ENCODE measurements at places on chromosomes 3 and 15.

GRCh38 chr15:60006873-60007272 is 2.8 kb downstream of the FOXB1 start:
- no peak for DNase-seq

DNA sequence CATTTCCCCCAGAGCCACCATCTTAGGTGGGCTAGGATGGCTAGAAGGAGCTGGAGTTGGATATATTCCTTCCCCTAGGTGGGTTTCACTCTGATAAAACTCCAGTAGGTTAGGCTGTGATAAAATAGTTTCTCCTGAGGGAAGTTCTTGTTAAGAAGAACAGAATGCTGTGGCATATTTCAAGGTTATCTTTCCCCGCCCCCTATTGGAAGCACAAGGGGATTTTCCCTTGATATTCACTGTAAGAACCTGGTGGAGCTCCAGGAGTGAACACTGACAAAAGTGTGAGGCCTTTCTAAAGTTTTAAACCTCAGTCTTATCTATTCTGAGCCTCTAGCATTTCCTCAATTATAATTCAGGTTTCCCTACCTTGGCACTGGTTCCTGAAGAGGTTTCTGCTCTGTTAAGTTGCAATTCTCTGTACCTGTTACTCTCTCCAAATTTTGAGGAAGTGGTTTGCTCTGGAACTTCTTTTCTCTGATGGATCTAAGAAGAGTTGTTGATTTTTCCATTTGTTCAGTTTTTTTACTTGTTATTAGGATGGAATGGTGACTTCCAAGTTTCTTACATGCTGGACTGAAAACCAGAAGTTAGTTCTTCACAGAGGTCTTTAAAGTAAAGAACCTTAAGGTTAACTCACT is 113.5 kb downstream of the GMPS start:
- no peak for DNase-seq

DNA sequence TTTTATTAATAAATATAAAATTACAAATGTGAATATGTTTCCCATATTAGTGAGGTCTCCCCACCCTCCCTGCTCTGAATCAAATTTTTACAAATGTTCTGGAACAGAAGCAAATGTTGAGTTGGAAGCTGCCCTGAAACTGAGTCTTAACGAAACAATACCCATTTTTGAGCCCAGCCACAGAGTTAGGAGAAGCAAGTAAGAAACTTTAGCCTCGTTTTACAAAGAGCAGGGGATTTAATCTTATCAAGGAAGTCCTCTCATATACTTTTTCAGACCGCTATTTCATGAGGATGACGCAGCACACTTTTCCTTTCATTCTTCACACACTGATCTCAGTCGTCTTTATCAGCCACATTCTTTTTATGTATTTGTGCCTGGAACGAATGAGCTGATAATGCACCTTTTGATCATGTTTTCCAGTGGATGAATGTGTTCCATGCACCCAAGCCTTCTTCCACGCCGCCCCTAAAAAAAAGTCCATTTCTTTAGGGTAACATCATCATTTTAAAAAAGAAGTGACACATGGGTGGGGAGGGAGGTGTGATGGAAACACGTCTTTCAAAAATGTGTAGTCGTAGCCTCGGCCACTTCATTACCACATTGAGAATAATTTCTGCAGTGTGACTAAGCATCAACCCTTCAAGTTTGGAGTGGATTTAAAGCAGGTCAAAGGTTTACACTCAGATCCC is 48.1 kb downstream of the SETMAR start:
- no peak for DNase-seq

GRCh38 chr3:177447938-177448337 is 250.7 kb upstream of the TBL1XR1 start:
- DNase-seq = no peak

DNA sequence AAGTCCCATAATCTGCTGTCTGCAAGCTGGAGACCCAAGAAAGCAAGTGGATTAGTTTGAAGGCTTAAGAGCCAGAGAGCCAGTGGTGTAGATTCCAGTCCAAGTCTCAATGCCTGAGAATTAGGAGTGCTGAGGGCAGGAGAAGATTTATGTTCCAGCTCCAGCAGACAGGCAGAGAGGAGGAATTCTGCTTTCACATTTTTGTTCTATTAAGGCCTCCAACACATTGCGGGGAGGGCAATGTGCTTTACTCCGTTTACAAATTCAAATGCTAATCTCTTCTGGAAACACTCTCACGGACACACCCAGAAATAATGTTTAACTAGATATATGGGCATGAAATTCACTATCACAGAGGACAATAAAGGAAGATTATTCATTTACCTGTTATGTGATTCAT is 54.0 kb downstream of the DPH6 start:
- no peak for DNase-seq

- no peak for DNase-seq
These were observed 10.0 kb downstream of the ARMC8 start for GRCh38 chr3:138197058-138197457.

- DNase-seq = no peak
These were observed 42.0 kb downstream of the RORA start for GRCh38 chr15:61186905-61187741.

- no peak for DNase-seq
These were observed 4.1 kb downstream of the CD80 start for GRCh38 chr3:119555309-119555735.

DNA sequence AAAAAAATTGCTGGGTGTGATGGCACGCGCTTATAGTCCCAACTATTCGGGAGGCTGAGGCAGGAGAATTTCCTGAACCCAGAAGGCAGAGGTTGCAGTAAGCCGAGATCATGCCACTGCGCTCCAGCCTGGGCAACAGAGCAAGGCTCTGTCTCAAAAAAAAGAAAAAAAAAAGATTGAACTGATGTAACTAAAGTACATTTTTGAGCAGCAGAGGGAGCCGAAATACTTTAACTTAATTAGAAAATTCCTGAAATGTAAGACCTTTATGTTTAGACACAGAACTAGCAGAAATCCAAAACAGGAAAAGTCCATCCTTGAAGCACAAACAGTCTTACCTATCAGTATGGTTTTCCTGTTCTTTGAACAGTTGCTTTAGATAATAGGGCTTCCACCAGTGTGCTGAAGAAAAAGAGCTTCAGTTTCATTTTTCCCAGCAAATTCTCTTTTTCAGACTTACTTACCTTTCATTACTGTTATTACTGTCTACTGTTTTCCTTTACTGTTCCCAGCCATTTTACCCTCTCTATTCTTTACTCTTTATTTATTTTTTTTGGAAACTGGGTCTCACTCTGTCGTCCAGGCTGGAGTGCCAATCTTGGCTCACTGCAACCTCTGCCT is 33.4 kb upstream of the ZNF609 start:
- DNase-seq = no peak

GRCh38 chr3:50154476-50154839 is 666 bp upstream of the SEMA3F start:
- no peak for DNase-seq

GRCh38 chr15:68151277-68151676 is 53.9 kb downstream of the CALML4 start:
- DNase-seq = no peak

DNA sequence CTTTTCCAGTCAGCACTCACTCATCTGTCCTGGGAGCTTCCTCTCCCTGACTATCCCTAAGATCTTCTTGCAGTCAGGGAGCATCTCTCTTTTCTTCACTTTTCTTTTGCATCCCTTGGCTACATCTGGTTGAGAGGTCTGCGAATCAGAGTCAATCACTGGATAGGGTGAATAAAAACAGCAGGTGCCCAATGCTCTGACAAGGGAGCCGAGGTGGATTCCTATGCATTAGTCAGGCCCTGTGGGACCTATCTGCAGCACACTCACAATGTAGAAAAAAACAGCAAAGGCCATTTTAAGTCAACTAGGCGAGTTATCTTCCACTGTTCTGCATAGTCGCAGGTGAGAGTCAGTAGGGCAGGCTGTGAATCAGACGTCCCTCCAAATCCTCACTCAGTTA is 35.5 kb downstream of the DZIP1L start:
- no peak for DNase-seq

DNA sequence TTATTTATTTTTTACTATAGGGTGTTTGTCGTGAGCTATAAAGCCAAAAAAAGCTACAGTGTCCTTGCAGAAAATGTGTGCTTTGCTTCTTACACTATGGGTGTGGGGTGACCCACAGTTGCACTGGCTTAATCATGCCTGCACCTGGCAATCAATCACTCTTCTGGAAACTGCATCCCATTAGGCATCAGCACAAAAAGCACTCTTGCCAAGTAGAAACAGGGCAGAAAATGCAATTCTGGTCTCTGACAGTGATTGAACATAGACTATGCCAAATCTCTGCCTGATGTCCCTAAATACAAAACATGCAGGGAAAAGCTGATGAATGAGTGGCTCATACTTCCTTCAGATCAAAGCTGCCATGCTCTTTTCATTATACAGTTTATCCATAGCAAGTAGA is 30.4 kb upstream of the PLAAT1 start:
- no peak for DNase-seq

- no peak for DNase-seq
These were observed 250.6 kb downstream of the MBNL1 start for GRCh38 chr3:152519376-152519775.

GRCh38 chr15:41583795-41584194 is 24.8 kb downstream of the TYRO3 start:
- no peak for DNase-seq

DNA sequence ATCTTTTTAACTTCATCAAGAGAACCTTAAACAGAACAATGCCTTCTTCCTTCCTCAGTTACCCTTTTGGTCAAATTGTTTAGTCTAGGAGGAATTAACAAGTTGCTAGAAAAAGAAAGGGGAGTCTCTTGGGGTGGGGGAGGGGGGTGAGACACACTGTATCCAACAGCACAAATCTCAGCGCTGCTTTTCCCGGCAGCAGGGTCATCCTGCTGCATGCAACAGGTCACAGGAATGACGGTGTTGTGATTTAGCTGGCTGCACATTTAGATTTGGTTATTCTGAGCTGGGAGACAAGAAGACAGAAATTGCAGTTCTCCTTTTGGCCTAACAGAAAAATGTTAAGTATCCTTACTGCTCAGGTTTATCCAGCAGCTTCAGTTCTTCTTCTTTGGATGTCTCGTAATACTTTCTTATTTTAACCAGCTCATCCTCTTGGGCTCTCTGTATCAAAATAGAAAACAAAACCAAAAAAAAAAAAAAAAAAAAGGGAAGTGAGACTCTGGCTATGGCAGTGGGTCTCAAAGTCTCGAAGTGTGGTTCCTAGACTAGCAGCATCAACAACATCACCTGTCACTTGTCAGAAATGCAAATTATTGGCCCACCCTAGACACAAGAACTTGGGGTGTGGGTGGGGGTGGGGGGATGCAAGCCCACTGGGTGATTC is 190.5 kb downstream of the GREM1 start:
- no peak for DNase-seq

GRCh38 chr3:105791919-105792786 is 76.7 kb downstream of the CBLB start:
- no peak for DNase-seq

DNA sequence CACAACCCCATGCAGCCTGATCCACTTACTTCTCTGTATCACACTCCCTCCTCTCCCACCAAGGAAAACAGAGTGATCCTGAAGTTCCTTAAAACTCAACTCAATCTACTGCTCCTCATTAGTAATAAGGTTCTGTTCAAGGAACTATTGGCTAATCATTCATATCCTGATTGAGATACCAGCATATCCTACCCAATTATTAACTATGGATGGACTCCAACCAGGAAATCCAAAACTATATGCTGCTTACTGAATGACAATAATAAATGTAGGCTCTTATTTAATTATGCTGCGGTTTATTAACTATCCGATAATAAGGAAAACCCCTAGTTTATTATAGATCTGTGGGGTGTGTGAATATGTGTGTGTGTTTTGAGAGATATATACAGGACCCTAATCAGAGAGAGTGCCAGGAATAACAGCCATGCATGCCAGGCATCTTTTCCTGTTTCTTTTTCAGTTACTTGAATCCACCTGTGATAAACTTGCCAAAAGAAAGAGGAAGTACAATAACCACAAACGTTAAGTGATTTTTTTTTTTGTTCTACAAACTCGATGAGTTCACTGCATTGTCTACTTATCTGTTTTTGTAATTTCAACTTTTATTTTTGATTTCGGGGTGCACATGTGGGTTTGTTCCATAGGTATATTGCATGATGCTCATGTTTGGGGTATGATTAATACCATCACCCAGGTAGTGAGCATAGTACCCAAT is 1031.7 kb upstream of the CFAP20DC start:
- DNase-seq = no peak

DNA sequence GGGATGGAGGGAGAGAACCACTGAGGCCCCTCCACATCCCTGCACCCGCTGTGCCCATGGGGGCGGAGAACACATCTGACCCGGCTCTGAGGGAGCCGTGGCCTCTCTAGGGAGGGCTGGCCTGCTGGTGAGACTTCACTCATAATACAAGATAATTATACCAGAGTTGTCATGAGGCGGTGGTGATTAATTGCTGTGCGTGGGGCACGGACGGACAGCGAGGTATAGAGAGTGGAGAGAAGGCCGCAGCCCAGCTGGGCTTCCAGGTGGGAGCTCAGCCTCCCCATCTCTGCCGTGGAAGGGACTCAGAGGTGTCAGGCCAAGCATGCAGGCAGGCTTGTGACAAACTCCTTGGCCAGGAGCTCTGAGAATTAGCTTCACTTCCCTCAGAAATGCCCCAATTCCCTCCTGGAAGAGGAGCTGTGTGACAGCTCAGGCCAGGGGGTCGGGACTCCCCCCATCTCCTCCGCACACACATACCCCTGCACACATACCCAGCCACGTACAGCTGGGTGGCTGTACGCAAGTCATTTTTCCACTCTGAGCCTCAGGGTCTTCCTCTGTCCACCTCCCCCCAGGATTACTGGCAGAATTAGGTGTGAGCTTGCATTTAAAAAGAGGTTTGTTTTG is 6.0 kb upstream of the GATA2 start:
- DNase-seq = no peak

DNA sequence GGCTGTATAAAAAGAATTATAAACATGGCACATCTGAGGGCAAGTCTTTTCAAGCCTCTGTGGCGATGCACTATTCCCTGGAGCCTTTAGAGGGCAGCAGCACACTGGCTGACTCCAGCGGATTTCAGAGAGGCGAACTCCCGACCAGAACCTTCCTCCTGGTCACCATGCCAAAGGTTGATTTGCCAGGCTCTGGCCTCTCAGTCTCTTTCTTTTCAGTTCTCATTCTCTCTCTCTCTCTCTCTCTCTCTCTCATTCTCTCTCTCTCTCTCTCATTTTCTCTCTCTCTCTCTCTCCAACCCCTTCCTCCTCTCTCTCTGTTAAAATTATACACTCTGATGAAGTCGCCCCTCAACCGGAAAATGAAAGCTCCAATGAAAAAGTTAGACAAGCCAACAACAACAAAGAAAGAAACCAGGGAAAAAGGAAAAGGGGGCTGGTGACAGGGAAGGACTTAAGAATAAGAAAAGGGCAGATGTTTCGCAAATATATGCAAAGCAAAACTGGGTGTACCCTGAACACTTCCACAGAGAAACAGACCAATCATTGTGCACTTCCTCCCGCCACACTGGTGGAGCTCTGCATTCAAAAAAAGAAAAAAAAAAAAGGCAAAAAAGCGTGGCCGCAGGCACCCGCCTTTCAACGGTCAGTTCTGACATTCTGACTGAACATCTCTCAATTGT is 90.2 kb downstream of the TIGIT start:
- peak; percentile 6 for DNase-seq

- no peak for DNase-seq
These were observed 24.3 kb downstream of the THBS1 start for GRCh38 chr15:39605146-39605545.
